ENCODE measurements at places on chromosomes 1 and 21. TPM values are rescaled to one million over a fixed set of nuclear protein-coding genes. Genes with fewer than 3 reads are reported as not detected.

FCGR3B gene
- total RNA-seq: not detected

RNU1-1 gene
- not detected for total RNA-seq

SYTL1 gene
- 0.53 TPM for total RNA-seq

CD5L gene
- total RNA-seq: not detected

KMO gene
- total RNA-seq: 0.90 TPM

CD1B gene
- total RNA-seq: not detected

HES3 gene
- not detected for total RNA-seq

CLCA4 gene
- not detected for total RNA-seq

SLC27A3 gene
- 1.3 TPM for total RNA-seq

ALDH4A1 gene
- total RNA-seq: 13.4 TPM

IL19 gene
- not detected for total RNA-seq

ENAH gene
- 95.8 TPM for total RNA-seq

ARHGAP29 gene
- total RNA-seq: 20.3 TPM

ADORA1 gene
- total RNA-seq: 0.73 TPM

NDUFS5 gene
- 487 TPM for total RNA-seq

FCRL3 gene
- total RNA-seq: not detected

UBL4B gene
- not detected for total RNA-seq

BSND gene
- total RNA-seq: not detected

GUCA2B gene
- not detected for total RNA-seq

FMO1 gene
- not detected for total RNA-seq

TTF2 gene
- total RNA-seq: 26.7 TPM

LAX1 gene
- not detected for total RNA-seq

BTBD8 gene
- total RNA-seq: 0.55 TPM

LYPLAL1 gene
- 20.7 TPM for total RNA-seq

AZIN2 gene
- total RNA-seq: 0.60 TPM

ANKRD35 gene
- total RNA-seq: not detected

C8A gene
- not detected for total RNA-seq

CD53 gene
- not detected for total RNA-seq

KRTAP12-2 gene
- total RNA-seq: not detected

CDK18 gene
- total RNA-seq: 1.3 TPM

Data from A549 treated with RU486 at 1 μM for 4 hours (cell line).